ENCODE measurements at places on chromosomes 3 and 15.
A peak's percentile ranks its signal among the peaks of the same experiment; 100 is the strongest.

DNA sequence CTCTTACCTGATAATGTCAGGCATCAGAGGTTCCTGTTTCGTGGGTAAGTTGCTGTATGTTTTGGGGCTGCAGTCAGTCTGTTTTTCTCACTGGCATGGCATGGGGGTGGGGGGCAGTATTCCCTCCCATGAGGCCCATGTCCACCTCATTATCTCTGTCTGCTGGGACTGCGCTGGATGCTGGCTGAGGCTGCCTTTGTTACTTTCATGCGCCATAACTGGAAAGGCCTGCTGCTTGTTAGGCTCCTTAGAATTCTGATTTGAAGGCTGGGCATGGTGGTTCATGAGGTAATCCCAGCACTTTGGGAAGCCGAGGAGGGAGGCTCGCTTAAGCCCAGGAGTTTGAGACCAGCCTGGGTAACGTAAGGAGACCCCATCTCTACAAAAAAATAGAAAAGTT is 9.8 kb downstream of the APBA2 start:
- DNase-seq = no peak

DNA sequence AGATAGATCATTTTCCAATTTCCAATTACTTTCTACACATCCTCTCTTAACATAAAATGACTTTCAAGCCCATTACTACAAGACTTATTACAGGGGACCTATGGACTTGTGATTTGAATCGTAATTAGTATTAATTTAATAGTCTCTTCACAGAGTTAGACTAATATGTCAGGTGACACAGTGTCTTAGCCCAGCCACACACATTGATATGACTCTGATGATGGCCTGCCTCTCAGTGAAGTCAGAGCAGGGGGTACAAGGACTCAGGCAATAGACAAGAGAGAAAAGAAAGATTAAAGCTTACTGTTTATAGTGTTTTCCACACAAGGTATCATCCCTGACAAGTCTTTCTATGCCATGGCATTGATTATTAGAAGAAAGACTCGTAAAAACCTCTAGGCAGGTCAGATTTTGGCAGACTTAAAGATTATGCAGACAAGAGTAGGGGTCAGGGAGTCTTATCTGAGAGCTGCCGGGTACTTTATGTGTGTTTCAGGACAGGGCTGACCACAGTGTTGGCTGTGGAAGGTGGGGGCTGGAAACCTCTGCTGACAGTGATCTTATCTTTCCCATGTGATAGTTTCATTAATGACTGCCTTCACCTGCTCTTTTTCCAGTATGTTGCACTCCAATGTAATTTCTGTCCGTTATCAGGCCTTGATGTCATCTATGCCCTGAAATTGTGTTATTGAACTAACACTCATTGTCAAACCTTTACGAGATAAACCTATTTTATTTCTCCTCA is 50.1 kb downstream of the B3GALNT1 start:
- DNase-seq = no peak

DNA sequence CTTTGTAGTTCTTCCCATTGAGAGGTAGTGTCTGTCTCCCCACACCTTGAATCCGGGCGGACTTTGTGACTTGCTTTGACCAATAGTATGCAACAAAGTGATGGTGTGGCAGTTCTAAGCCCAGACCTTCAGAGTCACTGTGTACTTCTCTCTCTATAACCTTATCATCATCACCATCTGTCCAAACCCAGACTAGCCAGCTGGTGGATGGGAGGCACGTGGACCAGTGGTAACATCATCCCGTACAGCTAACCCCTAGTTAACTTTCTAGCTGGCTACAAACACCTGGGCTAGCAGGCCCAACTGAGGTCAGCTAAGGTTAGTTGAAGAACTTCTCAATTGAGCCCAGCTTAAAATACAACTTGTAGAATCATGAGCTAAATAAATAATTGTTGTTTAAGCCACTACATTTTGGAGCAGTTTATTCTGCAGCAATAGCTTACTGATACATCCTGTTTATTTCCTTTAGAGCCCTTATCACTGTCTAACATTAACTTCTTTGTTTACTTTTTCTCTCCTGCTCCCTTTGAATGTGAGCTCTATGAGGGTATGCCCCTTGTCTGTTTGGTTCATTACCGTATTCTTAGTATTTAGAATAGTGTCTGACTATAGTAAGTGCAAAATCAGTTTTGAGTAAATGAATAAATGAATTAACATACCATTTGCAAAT is 11.5 kb upstream of the CCR9 start:
- DNase-seq = no peak

GRCh38 chr15:98548139-98548971 is 100.0 kb upstream of the IGF1R start:
- DNase-seq = no peak

DNA sequence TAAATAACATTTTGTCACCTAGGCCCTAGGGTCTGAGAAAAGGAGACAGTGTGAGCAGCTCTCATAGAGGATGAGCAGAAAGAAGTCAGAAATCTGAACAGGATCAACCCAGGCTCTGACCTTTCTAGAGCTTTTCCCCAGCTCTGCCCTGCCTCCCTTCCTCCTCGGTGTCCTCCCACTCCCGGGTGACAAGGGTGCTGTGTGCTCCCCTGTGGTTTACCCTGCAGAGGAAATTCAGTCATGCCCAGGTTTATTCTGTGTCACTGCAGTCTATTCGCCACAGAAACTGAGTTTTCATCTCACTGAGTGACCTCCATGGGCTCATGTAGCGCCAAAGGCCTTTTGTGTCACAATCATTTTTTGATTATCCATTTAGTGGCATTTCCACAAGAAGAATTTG is 76.6 kb downstream of the IL12A start:
- DNase-seq = no peak

DNA sequence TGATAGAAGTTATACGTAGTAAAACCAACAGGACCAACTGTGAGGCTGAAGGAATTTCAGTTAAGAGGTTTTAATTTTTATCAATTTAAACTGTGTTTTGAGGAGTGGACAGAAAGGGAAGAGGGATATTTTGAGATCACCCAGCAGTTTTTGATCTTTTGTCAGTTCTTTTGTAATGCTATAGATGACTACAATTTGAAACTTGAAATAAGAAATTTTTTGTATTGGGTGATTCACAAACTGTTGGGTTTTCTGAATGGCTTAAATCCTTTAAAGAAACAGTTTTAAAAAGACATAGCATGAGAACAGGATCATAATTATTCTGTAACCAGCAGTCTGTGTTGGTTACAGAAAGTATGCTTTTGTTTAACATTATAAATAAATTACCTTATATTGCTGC is 67.4 kb downstream of the TCF12 start:
- DNase-seq = no peak

DNA sequence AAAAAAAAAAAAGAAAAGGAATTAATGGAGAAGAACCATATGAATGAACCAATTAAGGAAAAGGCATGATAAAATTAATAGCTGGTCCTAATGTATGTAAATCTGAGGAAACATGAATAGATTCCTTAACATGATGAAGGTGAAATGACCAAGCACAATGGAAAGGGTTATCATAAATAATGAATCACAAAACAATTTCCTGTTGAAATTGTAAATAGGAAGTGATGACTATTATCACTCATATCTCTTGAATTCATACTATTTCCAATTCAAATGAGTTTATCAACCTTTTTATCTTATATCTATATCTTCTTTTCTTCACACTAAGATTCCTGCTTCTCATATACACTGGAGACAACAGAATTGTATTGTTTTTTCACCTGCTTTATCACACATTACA is 32.0 kb downstream of the AADACL2 start:
- no peak for DNase-seq

DNA sequence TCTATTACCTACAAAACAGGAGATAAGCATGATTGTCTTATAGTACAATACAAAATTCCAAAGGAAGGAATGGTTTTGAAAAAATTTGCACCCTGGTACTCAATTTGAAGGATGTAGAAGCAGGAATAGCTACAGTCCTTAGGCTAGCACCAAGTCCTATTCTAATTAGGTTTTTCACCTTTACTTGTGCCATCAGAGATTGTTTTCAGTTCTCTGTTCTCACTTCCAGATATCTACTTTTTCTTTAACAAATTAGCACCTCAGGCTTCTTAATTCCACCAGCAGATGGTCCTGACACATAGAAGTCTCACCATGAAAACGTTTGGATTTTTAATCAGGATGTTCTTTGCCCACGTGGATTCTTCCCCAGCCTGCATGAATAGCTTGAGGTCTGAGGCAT is 43.8 kb downstream of the IL5RA start:
- DNase-seq = no peak

- DNase-seq = no peak
Observed at GRCh38 chr15:75199357-75199940, 2.2 kb upstream of the C15orf39 start.

DNA sequence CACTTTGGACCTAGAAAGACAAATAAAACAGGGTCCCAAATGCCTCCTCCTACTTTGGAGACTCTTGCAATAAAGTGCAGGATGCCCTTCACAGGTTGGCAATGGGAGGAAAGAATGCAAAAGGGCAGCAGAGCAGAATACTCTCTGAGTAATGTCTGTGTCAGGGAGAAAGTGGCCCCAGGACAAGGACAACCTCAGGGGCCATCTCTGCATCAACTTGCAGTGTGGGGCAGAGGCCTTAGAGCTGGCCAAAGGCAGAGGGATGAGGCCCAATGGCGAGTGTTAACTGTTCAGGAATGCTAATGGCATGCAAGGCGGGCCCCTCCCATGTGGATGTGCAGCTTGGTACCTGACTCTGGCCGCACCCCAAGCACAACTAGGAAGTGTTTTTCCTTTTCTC is 8.4 kb downstream of the UPK1B start:
- DNase-seq = no peak

DNA sequence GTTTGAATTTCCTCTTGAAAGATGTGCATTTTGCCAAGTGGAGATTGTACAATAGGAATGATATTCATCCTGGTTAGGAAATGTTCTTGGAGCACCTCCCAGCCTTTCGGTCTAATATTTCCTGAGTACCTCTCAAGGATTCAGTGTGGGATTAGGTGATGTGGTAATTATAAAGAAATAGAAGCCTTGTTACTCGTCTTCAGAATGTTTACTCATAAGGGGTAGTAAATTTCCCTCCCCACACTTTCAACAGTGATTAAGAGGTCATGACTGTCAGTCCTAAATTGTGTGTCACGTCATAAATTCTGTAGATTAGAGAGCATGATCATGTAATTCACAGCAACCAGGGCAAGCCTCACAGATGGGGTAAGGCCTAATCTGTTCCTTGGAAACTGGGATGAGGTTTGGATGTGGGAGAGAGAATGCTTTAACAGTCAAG is 633.1 kb upstream of the TBL1XR1 start:
- DNase-seq = no peak

GRCh38 chr3:89699771-89700170 is 592.4 kb downstream of the EPHA3 start:
- DNase-seq = no peak

DNA sequence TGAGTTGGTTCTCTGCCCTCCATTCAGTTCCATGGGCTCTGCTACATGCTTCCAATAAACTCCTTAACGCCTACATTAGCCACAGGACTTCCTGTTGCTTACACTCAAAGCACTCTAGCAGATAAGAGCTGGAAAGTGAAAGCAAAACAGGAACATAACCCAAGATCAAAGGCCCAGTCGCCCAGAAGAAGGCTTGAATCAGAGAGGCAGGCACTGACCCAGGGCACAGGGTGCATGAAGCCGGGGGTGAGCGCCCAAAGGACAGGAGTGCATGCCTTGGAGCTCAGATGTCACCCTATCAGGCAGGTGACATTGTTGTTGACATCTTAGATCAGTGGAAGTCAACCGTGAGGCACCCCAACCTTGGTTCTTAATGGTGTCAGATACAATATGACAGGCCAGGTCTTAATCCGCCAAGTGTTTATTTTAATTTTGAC is 235.1 kb downstream of the UACA start:
- no peak for DNase-seq

- DNase-seq = peak; percentile 40
Observed at GRCh38 chr3:116005404-116005803, 382.1 kb downstream of the GAP43 start.

DNA sequence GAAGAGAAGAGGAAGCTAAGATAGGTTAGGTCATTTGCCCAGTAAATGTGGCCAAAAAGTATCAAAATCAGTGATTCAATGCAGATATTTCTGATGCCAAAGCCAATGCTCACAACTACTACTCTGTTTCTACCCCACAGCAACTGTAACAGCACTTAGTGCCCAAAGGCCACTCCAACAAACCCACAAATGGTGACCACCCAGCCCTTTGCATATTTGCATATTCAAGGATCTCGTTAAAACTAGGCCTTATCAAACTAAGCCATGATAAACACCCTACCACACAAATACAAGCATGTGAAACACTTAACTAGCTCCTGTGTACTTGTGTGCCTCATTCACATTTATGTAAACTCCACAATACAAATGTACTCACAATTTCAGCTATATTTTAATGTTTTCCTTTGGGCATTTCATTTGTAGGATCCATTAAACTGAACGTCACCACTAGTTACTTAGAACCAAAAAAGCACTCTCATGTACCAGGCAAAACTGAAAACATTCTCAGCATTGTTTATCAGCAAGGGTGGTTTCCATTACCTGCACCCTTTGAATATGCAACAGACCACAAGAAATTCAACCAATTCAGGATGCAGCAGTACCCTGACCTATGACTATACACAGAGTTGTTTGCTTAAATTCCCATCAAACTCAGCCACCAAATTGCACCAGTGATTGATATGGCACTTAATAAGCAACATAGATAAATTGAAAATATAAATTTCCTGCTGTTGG is 111.2 kb upstream of the STT3B start:
- DNase-seq = no peak

DNA sequence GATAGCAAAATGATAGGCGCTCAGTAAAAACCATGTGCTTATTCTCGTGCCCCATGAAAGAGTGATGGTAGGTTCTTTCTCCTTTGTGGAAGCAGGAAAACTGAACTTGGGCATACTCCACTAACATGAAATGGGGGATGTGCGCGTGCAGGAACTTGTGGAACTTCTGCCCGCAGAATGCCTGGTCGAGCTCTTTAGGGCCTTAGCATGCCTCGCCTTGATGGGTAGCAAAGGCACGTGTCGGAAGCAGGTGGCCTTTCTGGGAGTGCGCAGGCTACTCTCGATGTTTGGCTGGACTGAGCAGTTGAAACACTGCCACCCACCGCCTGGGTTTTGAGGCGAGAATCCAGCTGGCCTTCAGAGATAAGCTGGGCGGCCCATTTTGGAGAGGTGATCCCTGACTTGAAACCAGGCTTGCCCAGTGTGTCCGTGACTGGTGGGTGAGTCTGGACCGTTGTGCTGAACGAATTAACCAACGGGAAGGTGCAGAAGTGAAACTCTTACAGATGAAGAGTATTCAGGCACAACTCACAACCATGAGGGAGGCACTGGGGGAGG is 842 bp downstream of the PCCB start:
- peak; percentile 32 for DNase-seq

- no peak for DNase-seq
Observed at GRCh38 chr3:88059380-88060170, 520 bp downstream of the ZNF654 start.

All from NCI-H1694 (cell line).